ENCODE measurements at places on chromosomes 3 and 15.

- no peak for DNase-seq
Observed at GRCh38 chr3:30864836-30865235, 29.6 kb downstream of the GADL1 start.

- DNase-seq, result no peak
Observed at GRCh38 chr3:8869613-8870012, 93.7 kb downstream of the RAD18 start.

DNA sequence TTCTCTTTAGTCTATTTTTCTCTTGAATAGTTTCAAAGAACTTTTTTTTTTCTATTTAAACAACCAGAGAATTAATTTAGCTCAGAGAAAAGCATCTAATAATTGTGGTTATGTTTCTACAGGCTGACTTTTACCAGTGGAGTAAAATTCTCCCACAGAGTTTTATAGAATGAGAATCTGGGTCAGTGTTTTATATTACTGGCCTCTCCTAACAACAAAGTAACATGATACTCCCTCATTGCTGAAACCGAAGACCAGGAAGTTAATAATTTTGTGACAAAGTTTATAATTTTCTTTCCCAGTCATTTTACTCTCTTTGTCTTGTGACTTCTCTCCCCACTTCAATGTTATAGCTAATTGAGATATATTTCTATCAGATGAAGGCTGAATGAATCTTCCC is 946.9 kb downstream of the EPHA3 start:
- no peak for DNase-seq

- DNase-seq, result no peak
Observed at GRCh38 chr15:60373327-60373726, 24.5 kb downstream of the ANXA2 start.

GRCh38 chr3:167032267-167032876 is 347.7 kb downstream of the ZBBX start:
- peak; percentile 65 for DNase-seq

- DNase-seq, result no peak
Observed at GRCh38 chr3:34675383-34676120, 877.1 kb downstream of the PDCD6IP start.

DNA sequence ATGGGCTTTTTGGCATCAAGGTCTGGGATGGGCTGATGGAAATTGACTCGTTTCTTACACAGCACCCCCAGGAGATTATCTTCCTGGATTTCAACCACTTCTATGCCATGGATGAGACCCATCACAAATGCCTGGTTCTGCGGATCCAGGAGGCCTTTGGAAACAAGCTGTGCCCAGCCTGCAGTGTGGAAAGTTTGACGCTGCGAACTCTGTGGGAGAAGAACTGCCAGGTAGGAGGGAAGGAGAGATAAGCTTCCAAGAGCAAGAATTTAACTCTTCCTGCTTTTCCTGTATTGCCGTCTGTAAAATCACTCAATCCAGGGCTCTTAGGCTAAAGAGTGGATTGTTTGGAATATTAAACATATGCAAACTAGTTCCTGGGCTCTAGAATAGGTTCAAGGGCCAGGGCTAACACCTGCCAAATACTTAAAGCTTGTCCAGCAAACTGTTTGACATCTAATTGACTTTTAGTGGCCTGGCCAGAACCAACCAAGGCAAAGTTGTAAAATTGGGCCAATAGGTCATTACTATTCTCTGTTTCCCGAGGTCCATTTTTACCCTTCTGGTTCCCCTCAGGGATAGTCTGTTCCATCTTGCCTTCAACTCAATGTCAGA is 113.1 kb upstream of the ZBED2 start:
- no peak for DNase-seq

GRCh38 chr15:41943543-41944312 is 28.6 kb downstream of the EHD4 start:
- DNase-seq, result no peak

DNA sequence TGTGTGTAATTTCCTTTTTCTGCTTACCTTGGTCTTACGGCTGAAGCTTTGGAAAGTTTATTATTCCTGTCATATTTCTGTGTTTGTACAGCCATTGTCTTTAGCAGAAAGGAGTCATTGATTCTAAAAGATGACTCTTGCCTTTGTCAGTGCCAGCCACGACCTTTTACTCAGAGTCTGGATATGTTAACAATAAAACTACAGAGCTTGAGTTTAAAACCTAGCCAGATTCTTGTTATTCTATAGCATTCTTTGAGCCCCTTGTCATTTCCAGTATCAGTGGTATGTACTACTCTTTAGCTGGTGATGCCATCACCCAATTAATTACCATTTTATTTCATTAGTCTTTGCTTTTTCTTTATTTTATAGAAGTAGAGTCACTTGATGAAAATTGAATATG is 142.4 kb downstream of the TCF12 start:
- no peak for DNase-seq

DNA sequence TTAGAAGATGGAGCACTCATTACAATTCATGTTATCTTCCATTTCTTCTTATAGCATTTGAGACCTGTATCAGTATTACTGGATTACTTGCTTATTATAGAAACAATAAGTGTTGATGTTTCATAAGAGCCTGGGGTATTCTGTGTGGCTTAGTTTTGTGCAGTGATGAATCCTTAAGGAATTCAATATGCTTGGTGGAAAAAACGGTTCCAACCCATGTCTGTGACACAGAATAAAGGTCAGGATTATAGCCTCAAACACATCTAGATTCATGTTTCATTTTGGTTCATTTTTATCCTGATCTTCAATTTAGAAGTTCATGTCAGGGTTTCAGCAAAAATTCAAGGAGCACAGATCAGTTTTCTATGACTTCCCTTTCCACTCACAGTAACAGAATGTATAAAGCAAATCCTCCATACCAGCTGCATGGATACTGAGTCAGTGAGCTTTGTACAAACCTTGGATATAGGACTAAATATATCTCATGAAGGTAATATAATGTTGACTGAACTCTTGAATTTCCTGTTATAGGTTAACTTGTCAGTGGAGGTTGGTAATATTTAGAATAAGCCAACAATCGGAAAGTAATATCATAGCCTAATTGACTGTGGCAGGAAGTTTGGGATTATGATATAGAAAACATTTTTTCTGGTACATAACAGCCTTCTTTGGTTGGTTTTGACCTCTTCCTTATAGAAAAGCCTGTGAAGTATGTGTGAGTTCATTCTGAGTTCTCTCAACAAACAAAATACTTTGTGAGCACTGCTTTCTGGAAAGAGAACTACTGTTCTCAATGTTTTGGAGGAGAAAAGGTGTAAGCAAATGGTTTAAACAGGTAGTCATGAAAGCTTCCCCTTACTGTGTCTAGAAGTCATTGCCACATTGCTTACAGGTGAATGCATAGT is 218.2 kb upstream of the TPM1 start:
- DNase-seq, result no peak

GRCh38 chr3:65339192-65339740 is 651.5 kb upstream of the ADAMTS9 start:
- DNase-seq, result no peak

GRCh38 chr3:49134471-49135265 is 1.8 kb upstream of the LAMB2 start:
- DNase-seq, result no peak

GRCh38 chr3:195587406-195587805 is 3.7 kb upstream of the APOD start:
- DNase-seq, result no peak

- no peak for DNase-seq
Observed at GRCh38 chr3:153026026-153026425, 136.0 kb upstream of the RAP2B start.

GRCh38 chr3:23041918-23042696 is 161.0 kb upstream of the UBE2E2 start:
- DNase-seq, result no peak

GRCh38 chr3:53084310-53085001 is 38.6 kb upstream of the SFMBT1 start:
- DNase-seq, result no peak

- no peak for DNase-seq
Observed at GRCh38 chr3:40309925-40310695, 603 bp downstream of the EIF1B start.

- no peak for DNase-seq
Observed at GRCh38 chr3:24541935-24542334, 47.3 kb upstream of the THRB start.

DNA sequence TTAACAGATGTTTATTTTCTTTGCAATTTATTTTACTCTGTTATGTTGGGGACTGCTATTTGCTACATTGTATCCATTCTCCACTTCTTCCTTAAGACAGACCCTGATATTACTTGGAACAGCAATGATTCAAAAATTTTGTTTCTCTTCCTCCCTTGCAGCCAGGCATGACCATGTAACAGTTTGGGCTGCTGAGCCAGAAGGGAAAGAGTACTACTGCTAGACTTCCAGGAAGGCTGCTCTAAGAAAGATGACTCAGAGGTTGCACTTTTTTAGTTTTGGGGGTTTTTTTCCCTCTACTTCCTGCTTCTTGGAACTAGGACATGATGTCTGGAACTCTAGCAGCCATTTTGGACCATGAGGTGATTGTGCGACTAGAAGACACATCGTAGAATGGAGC is 10.3 kb downstream of the PRR20G start:
- no peak for DNase-seq

- no peak for DNase-seq
Observed at GRCh38 chr3:81761904-81762580, 597 bp upstream of the GBE1 start.

DNA sequence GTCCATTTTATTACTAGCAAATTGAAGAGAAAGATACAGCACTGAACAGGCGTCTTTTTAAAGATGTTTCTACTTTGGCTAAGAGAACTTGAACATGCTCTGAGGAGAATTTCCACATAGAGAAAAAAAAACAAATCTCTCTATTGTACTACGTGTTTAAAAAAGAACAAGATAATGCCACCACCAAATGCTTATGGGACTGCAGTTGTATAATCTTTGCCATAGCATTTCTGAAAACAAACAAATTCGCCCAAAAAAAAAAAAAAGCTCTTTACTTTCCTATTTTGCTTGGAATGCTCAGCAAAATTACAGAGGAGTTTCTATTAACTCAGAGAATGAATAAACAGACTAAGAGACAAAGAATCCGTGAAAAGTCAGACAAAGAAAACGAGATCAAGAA is 114.2 kb downstream of the CNTN3 start:
- no peak for DNase-seq

- DNase-seq, result no peak
Observed at GRCh38 chr3:169420429-169420828, 243.1 kb downstream of the MECOM start.

- DNase-seq, result no peak
Observed at GRCh38 chr3:4261406-4261805, 41.8 kb upstream of the SETMAR start.

GRCh38 chr3:46863261-46863782 is at the start of gene MYL3:
Gene MYL3, minus strand, starts transcription at chr3:46863444. Its CDS starts 54 bp downstream, at chr3:46863390.
- no peak for DNase-seq

GRCh38 chr3:30826531-30826942 is 67.9 kb downstream of the GADL1 start:
- no peak for DNase-seq

- peak; percentile 84 for DNase-seq
Observed at GRCh38 chr3:58025837-58026569, 17.8 kb downstream of the FLNB start.

GRCh38 chr3:9899289-9899791 is 3.3 kb upstream of the IL17RE start:
- no peak for DNase-seq

- no peak for DNase-seq
Observed at GRCh38 chr15:41930221-41930866, 36.5 kb upstream of the SPTBN5 start.

- DNase-seq, result no peak
Observed at GRCh38 chr3:43693594-43693993, 2.9 kb downstream of the ABHD5 start.

GRCh38 chr15:29518442-29518841 is 248.8 kb upstream of the NSMCE3 start:
- DNase-seq, result no peak

DNA sequence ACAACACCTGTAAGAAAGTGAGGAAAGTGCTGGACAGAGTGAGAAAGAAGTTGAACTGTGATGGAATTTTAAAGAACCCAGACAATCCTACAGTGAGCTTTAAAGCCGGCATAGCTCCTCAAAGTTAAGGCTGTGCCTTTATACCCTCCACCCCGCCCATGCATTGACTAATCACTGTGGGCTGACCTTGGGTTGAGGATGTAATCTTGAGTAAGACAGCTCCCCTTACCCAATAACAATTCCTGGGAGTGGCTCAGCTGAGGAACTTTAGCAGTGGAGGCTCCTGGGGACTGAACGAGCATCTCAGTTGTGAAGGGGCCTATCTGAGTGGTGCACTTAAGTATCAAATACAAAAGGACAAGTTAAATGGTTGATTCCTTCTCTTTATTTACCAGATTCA is 35.7 kb upstream of the ZNF770 start:
- no peak for DNase-seq

- DNase-seq, result no peak
Observed at GRCh38 chr3:148158210-148158609, 539.5 kb upstream of the AGTR1 start.

GRCh38 chr15:88621789-88622604 is 857 bp downstream of the AEN start:
- DNase-seq, result peak; percentile 7

DNA sequence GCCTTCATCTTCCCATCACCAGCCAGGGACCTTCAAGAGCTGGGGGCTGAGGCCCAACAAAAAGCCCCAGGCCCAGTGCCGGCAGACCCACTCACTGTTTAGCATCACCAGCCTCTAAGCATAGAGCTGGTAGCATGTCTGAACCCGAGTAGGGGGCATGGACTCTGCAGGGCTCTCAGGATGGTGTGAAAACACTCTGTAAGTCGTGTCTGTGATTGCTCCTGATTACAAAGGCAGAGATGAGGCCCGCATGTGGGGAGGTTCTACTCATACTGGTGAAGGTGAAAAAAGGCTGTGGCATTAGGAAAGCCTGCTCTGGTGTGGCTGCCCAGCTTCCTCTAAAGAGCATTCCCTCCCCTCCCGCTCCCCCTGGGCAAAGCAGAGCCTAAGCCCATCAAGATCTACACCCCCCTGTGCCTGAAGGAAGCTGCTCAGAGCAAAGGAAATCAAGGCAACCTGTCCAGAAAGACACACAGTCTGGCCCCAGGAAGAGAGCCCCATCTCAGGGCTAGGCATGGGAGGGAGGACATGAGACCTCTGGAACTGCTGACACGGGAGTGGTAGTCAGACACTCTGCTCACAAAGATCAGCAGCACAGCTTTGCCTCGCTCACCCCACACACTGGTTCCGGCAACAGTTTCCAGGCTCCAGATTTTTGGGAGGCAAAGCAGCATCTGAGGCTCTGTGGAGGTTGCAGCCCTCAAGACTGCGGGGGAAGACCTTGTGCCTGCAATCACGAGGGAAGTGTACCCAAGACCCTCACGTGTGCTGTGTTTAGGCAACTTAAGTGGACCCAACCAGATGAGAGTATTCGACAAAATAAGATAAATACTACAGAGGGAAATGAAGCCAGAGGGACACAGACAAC is 36.7 kb downstream of the CCDC12 start:
- no peak for DNase-seq

GRCh38 chr3:188205992-188206416 is 52.0 kb downstream of the LPP start:
- no peak for DNase-seq

DNA sequence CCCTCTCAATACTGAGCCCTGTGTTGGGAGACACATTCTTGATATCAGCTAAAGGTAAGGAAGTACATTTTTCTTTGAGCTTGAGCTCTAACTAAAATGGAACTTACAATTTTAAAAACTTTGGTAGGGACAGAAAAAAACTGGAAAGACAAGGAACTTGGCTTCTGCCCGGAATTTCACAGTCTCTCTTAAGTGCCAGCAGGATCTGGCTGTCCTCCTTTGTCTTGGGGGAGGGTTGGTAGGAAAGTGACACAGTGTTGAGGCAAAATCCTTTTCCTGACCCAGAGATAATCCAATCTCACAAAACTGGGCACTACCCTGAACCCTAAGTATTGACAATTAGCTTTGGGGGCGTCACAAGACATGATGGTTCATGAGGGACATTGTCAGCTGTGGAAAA is 45.3 kb downstream of the ZPLD1 start:
- DNase-seq, result no peak

Measured in NCI-H510A treated with DMSO at 0.1 percent for 48 hours (cell line).